ENCODE measurements at places on chromosomes 6 and 20.

- peaks cover 3% of the 10 kb centered on the region for H3K4me1 ChIP-seq
- no peak overlapping the region for H3K4me3 ChIP-seq
These were observed 9.9 kb downstream of the SERAC1 start for GRCh38 chr6:158158123-158158522.

GRCh38 chr6:54617730-54618129, 228.8 kb upstream of the FAM83B start:
- no peaks in the 10 kb centered on the region for H3K27me3 ChIP-seq
- no peak overlapping the region for H3K27ac ChIP-seq
- H3K4me3 ChIP-seq = no peak overlapping the region
- H3K36me3 ChIP-seq = no peaks in the 10 kb centered on the region
- no peak for DNase-seq

GRCh38 chr6:2480267-2480966, 235.0 kb upstream of the GMDS start:
- H3K27me3 ChIP-seq = no peaks in the 10 kb centered on the region
- DNase-seq = no peak
- H3K27ac ChIP-seq = no peak overlapping the region
- peaks cover 4% of the 10 kb centered on the region for H3K4me1 ChIP-seq

DNA sequence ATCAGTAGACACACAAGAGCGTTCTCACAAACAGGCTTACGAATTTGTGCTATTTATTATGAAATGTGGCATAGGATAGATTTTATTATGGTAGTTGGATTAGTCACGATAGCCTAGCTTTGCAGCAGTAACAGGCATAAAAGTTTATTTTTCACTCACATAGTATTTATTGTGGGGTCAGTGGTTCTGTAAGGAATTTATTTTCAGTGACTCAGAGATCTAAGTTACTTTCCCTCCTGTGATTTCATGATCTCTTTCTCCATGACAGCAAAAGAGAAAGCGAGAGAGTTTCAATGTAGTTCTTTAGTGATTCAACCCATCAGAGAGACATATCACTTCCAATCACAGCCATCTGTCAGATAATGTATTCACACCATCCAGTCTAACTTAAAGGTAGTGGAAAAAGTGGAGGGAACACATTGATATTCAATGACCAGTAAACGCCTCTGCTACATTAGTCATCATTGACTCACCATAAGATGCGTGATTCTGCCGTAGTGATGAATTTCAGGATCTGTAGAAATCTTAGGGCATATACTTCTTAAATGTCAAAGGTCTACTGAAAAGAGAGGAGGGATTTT, 605.5 kb downstream of the HDGFL1 start:
- H3K4me3 ChIP-seq = no peak overlapping the region
- H3K27me3 ChIP-seq = no peaks in the 10 kb centered on the region
- H3K36me3 ChIP-seq = no peaks in the 10 kb centered on the region
- H3K4me1 ChIP-seq = no peaks in the 10 kb centered on the region
- no peak for DNase-seq
- no peak overlapping the region for H3K27ac ChIP-seq

Data from aorta (tissue), 5 donors.